Stimulated activated CD4-positive, alpha-beta T cell treated with anti-CD3 and anti-CD28 coated beads, Interleukin-1b, Interleukin-23, amount 100 ng/mL, for 4 hours (primary cell): ENCODE measurements at places on chromosomes 13 and 19.
A peak's percentile ranks its signal among the peaks of the same experiment; 100 is the strongest.

GRCh38 chr13:30047154-30047874 lies 196.9 kb upstream of the UBL3 start:
- DNase-seq, result no peak

DNA sequence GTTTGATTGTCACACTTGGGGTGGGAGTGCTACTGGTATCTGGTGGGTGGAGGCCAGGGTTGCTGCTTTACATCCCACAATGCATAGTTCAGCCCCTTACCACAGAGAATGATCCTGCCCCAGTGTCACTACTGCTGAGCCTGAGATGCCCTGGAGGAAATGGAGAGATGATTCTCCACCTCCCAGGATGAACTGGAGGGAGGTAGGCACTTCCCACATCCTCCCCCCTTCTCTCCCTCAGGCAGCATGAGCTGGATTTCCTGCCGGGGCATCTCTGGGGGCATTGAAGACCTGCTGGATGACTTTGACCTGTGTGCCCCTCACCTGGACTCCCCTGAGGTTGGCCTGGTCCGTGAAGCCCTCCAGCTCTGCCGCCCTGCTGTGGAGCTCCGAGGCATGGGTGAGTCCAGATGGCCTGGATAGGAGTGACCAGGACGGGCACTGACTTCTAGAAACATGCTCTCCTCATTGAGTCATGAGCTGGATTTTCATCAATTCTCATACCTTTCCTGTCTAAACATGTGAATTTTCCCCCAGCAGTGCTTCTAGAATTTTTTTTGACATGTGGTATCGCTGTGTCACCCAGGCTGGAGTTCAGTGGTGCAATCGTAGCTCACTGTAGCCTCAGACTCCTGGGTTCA lies 45.3 kb downstream of the NWD1 start:
- no peak for DNase-seq

DNA sequence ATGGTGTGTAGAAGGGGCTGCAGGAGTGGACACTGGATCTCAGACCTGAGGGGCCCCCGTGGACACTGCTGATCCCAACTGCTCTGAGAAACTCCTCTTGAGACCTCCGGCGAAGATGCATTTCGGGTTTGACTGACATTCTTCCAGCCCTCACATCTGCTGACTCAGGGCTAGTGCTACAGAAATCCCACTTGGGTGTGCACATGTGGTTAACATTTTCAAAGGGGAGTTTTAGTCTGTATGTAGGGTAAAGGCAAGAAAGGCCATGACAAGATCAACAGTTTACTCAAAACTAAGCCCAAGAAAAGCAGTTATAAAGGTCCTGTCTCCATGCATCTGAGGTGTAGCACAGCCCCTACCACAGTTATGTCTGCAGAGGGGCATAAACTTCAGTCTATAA lies 31.2 kb downstream of the DLEU7 start:
- DNase-seq, result no peak

GRCh38 chr13:50078895-50079654 lies 63.8 kb downstream of the KCNRG start:
- no peak for DNase-seq

DNA sequence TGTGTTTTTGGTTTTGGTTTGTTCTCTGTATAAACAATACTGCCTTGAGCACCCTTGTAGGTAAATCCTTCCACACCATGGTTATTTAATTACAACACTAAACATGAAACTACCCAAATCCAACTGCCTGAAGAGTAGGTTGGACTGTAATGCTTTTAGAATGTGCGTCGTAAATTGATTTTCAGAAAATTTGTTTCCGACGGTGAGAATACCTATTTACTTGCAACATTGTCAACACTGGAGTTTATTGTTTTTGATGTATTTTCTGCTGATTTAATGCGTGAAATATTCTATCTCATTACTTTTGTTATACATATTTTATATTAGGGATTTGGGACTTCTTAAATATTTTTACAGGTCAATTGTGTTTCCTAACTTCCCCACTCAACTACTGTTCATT lies 48.2 kb downstream of the ADGRE1 start:
- no peak for DNase-seq

GRCh38 chr19:8208922-8209461 lies at the start of gene CERS4:
Gene CERS4, plus strand, starts transcription at chr19:8209370. Its CDS starts 41,707 bp downstream, at chr19:8251077.
- DNase-seq, result peak; percentile 84
